NCI-H187 treated with DMSO at 0.1 percent for 48 hours (cell line): ENCODE measurements at places on chromosomes 1 and 21.

- no peak for DNase-seq
These were observed 16.0 kb upstream of the PLEKHG5 start for GRCh38 chr1:6507461-6507911.

DNA sequence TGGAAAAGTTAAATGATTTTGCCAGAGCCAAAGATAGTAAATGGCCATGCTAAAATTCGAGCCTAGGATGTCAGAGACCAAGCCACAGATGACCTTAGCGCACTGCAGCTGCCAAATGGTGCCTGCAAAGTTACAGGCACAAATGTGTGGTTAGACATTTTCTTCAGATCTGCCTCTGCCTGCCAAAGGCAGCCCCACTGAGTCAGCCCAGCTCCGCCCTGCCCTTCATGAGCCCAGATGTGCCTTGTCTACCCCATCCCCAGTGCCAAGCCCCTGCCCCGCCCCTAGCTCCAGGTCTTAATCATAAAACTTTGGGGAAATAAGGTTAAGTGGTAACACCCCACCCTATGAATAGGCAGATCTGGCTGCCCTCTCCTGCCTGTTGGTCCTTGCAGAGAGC lies 105.9 kb downstream of the DTL start:
- DNase-seq = no peak

GRCh38 chr1:118783095-118783758 lies 204.9 kb downstream of the TBX15 start:
- no peak for DNase-seq

GRCh38 chr1:9371391-9371935 lies 78.8 kb downstream of the SPSB1 start:
- no peak for DNase-seq

DNA sequence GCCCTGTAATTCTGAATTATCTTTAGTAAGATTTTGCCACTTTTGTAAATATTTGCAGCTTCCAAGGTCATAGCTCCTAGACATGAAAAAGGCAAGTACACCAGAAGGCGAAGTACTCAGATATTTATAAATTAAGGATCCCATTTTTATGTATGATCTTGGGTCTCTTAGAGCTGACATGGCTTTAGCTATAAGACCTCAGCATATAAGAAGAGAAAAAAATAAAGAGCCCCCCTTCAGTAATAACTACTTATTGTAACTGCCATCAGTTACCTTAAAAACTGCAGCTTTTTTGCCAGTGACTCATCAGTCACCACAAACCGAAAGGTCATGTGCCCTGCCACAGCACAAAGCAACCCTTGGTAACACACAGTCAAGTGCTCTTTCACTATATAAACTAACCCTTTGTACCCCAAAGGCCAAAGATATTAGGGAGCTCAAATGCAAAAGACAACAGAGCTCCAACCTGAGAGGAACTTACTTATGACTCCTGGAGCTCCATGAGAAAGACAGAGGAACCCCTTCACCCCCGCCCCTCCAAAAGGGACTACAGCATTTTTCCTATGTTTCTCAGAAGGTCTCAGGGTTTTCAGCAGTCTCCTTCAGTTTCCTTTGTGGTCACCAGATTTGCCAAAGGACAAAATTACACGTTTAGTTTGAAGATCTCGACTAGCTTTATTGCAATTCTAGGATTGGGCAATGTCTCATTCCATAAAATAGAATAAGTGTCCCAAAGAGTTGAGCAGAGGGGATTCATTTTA lies 219.8 kb upstream of the DUSP10 start:
- no peak for DNase-seq

DNA sequence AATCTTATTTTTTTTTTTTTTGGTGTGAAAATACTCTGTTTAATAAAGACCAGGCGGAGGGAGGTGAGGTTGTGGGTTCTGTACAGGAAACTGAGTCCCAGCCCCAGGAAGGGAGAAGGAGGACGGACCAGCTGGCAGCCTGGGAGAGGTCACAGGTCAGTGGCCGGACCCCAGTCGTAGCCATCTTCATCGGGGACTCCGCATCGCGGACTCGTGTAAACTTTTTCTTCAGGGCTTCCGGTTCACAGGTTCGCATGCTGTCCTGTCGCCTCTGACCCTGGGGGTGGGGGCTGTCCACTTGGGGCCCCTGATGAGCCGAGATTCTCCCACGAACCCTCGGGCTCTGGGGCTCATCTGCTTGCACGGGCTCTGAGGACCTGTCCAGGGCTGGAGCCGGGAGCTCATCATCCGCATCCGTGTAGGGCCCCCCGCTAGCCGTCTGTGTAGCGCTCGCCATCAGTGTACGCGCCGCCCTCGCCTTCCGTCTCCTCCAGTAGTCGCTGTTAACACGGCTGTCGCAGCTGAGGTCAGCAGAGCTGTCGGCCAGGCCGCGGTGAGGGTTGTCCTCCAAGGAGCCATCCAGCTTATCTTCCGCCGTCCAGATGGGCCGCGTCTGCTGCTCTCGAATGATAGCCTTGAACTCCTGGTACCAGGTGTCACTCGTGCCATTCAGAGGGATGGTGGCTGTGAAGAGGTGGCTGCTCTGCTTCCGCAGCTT lies 975.7 kb upstream of the PRMT6 start:
- DNase-seq = no peak

- no peak for DNase-seq
These were observed 15.0 kb downstream of the DDX59 start for GRCh38 chr1:200654660-200655059.

- DNase-seq = no peak
These were observed at the start of gene CRABP2 for GRCh38 chr1:156705321-156705917. CRABP2 (minus strand) TSS chr1:156705583; CDS start chr1:156705446, 137 bp downstream.

- peak; percentile 23 for DNase-seq
These were observed 35.2 kb downstream of the URB2 start for GRCh38 chr1:229661022-229661877.

- DNase-seq = no peak
These were observed 8.3 kb upstream of the WNT3A start for GRCh38 chr1:227998374-227999055.

DNA sequence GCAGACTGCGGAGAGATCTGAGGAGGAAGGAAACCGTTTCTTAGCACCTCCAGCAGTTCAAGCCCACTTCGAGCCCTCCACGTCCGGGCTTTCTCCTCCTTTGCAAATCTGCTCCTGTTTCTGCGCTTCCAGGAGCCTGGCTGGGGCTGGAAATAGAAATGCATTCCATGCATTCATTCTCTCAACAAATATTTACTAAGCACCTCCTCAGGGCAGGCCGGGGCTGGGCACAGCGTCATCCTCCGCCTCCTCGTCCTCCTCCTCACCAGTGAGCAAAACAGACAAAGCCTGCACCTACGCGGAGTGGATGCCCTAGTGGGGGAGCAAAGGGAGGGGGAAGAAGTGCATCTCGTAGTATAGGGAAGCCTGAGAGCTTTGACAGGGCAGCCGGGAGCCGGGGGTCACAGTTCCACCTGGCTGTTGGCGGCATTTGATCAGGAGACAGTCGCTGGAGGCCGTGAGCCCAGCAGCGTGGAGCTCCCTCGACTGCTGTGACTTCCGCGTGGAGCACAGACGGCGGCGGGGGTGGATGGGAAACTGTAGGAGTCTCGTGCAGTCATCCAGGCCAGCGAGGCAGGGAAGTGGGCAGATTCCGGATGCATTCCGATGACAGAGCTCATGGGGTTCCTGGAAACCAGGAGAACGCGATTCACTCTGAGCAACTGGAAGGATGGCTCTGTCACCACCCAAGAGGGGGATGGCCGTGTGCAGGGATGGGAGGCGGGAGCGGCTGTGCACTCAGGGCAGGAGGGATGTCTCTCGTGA lies 93.5 kb downstream of the SIK1 start:
- no peak for DNase-seq

- DNase-seq = no peak
These were observed 65.3 kb downstream of the ZNF697 start for GRCh38 chr1:119582801-119583200.

DNA sequence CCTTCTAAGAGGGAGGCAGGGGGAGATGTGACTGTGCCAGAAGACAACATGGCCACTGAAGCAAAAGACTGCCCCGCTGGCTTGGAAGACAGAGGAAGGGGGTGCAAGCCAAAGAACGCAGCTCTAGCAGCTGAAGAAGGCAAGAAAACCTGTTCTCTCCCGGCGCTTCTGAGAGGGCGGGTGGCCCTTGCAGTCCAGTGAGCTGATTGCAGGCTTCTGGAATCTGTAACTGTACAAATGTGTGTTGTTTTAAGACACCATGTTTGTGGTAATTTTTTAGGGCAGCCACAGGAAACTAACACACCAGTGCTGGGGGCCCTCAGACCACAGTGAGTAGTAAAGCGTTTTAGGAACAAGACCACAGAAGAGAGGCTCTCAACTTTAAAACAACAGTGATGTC lies 47.0 kb downstream of the CD46 start:
- DNase-seq = no peak

DNA sequence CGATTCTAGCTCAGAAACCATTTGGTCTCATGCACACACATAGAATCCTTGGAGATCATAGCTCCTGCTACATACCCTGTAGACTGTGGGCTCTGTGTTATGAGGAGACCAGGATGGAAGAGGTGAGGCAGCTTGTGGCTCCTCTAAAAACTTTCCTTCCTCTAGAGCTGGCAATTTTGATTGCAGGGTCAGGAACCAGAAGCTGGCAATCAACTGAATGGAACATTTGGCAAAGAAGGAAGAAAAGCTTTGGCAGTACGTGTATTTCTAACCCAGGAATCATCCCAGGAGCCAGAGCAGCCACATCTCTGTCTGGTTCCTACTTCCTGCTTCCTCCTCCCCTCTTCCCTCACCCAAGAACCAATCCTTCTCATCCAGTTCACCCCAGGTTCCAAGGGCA lies 15.7 kb downstream of the PIK3C2B start:
- DNase-seq = no peak

DNA sequence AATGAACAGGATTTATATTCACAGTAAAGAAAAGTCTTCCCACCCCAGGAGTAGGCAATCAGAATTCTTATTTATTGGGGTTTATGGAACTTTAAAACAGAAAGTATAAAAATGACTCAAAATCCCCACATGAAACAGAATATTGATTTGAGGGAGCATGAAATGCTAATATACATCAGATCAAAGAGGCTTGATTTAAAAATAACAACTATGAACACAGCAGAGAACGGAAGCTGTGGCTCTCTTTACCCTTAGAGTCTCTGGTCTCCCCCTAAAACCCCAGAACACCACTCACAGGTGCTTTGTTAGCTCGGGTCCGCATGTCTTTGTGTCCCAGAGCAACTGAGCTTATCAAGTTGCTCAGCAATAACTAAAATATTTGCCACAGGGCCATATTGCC lies 31.2 kb upstream of the FASLG start:
- DNase-seq = no peak

GRCh38 chr1:172398970-172399755 lies 21.3 kb upstream of the C1orf105 start:
- DNase-seq = no peak

DNA sequence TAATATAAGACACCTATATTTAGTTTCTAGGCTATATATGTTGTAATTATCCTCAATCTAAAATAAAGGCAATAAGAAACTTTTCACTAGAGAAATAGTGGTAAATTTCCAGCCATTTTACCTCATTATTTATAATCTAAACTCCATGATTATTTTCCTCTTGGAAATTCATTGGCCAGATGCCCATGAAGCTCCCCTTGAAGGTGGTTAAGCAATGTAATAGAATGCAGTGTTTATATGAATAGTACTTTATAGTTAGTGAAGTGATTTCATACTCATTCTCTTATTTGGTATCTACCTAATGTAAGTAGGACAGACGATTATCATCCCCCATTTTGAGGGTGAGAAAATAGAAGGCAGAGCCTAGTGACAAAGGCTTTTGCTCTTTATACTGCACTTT lies 26.5 kb downstream of the NFYC start:
- DNase-seq = no peak

DNA sequence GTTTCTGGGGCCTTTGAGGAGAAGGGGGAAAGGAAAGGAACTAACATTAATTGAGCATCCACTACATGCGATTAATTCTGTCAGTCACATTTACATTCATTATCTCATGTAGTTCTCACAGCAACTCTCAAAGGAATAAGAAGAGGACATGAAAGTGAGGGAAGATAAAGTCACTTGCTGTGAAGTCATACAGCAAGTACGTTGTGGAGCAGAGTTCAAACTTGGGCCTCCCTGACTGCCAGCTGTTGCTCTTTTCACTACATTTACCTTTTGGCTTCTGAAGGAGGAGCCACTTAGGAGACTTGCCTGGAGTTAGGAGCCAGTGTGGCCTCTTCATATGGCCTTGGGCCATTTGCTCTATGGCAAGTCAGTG lies 6.2 kb downstream of the ZNF691 start:
- DNase-seq = no peak

DNA sequence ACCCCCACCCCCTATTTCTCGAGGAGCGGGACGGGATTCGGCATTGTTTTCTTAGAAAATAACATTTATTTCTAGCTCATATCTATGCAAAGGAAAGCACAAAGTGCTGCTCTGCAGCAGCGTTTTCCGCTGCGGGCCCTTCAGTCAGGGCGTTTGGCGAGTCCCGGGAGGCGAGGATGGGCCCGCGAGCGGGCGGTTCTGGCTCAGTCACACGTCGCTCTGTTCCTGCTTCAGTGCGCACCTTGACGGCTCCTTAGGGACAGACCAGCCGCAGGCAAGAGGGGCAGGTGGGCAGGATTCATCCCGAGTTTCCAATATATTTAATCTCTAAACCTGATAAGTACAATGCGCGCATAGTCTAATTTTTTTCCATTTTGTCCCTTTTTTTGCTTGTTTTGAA lies 5.7 kb downstream of the DMRTA2 start:
- DNase-seq = no peak
